MCF 10A (cell line): ENCODE measurements at places on chromosomes 4 and X. TPM values are rescaled to one million over a fixed set of nuclear protein-coding genes. Genes with fewer than 3 reads are reported as not detected.

The FAM133A gene
- total RNA-seq, result not detected in 2 replicates

The NPY5R gene
- total RNA-seq, result not detected in 2 replicates

The VEGFD gene
- not detected in 2 replicates for total RNA-seq

The IQCM gene
- total RNA-seq, result not detected in 2 replicates

The GYPA gene
- not detected in 2 replicates for total RNA-seq

The PLXNA3 gene
- 47.6 and 48.0 TPM in 2 replicates for total RNA-seq

The NLGN4X gene
- total RNA-seq, result 1.6 and 2.2 TPM in 2 replicates

The CTAG1B gene
- not detected in 2 replicates for total RNA-seq

DNA sequence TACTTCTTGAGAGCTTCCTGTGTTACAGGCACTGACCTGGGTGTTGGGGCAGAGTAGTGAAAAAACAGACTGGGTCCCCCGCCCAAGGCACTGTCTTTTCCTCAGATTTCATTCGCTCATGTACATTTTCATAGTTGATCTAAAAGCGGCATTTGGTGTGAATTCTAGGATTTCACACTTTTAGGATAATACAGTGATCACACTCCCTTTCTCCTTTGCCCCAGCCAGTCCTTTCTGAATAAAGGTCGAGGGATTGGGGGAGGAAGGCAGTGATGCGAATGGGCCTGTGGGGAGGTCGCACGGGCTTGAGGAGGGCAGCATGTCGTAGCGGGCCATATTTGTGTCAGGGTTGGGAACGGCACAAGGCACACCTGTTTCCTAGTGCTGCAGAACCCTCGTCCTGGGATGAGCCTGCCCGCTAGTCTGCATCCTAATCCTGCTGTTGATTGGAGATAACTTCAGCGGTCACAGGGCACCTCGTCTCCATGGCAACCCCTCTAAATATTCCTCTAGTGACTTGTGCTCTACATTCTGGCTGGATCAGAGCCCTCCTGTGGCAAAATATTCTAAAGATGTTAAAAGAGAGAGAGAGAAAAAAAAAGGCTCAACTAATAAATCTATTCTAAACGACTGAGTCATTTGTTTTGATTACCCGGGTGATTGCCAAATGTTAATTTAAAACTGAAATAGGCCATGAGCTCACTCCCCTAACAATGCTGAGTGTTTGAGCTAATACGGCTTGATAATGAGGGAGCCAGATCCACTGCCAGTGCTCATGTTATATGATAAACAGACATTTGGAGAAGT lies 21.8 kb downstream of the FHL1 start:
- DNase-seq, result peak; percentile 56

DNA sequence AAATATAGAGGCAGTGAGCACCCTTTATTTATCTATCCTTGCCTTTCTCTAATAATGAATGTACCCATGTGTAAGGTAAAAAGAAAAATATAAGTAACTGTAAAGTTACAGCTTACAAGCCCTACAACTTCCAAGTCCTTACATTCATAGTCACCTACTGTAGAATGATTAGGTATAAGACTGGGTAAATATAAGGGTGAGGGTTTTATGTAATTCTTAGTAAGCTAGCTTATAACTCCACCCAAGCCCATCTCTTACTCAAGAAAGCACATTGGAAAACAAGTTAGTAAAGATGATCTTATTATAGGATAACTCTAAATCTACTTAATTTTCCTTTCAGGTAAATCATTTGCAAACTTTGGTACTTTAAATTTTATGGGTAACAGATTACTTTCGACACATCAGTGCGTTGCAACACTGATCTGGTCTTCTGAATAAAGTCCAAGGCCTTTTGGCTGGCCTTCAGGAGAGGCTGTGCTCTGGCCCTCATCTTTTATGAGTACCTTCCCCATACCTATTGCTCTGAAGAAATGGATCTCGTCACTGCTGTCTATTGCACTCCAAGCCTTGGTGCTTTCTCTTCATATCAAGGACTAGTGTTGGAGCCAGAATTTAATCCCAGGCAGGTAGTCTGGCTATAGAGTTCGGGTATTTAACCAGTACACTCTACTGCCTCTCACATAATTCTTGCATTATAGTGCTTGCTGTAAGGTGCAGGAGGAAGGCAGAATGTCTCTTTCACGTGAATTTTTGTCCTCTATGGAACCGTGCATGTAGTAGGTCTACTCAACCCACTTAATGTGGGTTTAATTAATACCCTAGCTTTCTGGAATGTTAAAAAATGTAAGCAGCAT lies 443.6 kb upstream of the AR start:
- no peak for DNase-seq

- no peak for DNase-seq
Observed at GRCh38 chr4:68732653-68733466, 62.4 kb upstream of the UGT2B15 start.

DNA sequence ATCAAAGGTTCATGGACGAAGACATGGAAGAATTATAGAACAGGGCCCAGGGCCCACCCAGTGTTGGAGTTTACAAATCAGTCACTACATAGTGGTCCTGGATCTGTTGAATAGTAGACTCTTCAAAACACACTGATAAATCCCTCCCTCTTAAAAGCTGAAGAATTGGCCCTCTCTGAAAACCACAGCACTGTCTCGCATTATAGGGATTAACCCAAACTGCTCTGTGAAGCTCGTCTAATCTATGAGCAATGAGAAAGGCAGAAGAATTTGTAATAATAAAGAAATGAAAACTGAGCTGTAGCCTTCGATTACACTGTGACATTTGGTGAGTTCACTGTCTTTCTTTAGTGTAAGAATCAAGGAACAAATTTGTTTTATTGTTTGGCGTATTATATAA lies 92.5 kb upstream of the ZFP42 start:
- no peak for DNase-seq
